ENCODE measurements at places on chromosomes 5 and 9. TPM values are rescaled to one million over a fixed set of nuclear protein-coding genes. Genes with fewer than 3 reads are reported as not detected.

MEIKIN gene
- total RNA-seq = not detected

HAVCR2 gene
- total RNA-seq = 0.88 TPM

GPR21 gene
- total RNA-seq = not detected

PHF24 gene
- 0.40 TPM for total RNA-seq

PKD2L2 gene
- total RNA-seq = not detected

ADAMTS13 gene
- 4.0 TPM for total RNA-seq

RUSC2 gene
- total RNA-seq = 27.8 TPM
